ENCODE measurements at places on chromosomes 3 and 15.
A peak's percentile ranks its signal among the peaks of the same experiment; 100 is the strongest.

DNA sequence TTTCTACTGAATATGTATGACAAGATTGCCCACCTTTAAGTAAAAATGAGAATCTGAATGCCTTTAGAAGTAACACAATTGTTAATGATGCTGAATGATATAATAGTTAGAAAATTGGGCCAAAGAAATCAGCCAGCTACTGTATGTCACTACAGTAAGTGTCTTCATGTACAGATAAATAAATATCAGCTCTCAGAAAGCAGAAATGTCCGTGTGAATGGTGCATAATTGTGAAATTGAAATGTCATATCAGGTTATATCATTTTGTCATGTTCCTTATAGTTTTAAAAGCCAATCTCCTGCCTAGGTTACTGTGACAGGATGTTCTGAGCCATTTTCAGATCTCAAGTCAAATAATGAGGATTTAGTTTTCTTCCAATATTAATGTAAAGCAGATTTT lies 90.6 kb upstream of the SNTN start:
- no peak for DNase-seq

DNA sequence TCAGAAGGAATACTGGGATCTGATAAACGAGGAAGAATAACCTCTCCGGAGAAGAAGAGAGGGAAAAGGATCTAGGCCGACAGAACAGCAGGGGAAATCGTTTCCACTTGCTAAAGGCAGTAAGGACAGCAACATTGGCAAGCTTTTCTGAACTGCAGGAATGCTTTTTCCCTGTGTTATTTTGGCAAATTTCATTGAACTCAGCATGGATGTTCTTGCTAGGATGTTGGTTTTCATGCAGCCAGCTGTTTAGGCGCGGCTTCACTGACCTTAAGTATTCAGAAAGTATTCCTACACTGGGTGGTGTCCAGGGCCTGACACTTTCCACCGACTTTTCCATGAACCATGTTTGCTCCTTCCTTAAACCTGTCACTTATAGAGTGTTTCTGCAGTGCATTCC lies 489.7 kb downstream of the CNTN3 start:
- no peak for DNase-seq

DNA sequence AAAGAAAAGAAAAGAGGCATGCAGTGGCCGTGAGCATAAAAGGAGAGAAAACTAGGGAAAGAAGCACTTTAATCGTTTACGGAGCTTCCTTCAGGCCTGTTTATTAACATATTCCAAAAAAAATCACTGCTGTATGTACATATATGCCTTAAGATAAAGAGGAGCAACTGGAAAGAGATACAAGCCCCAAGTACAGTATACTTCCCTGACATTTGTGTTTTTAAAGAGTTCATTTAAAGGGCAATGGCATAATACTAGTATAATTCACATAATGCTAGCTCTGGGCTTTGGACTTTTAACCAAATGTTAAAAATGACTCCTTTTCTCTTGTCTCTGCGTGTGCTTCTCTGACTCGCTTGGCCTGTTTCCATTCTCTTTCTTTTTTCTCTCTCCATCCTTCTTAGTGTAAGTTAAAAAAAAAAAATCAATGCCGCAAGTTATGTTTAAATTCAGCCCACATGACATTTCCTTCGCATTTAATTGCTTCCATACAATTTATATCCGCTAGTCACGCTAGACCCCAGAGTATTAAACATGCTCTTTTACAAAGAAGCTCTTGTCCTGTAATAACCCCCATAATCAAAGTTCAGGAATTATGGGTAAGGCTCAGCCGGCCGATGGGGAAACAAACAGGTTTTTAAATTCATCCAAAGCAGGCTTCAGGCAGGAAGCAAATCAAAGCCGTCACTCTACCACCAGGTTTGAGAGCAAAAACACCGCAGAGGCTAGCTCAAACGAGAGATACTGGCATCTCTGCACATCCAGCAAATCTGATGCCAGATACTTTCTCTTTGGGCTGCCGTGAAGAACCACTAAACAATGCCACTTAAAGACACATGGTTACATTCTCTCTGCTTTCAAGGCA lies 19.4 kb downstream of the WWTR1 start:
- no peak for DNase-seq

GRCh38 chr3:166498446-166498845 lies 661.2 kb upstream of the BCHE start:
- no peak for DNase-seq

GRCh38 chr15:100818927-100819326 lies 60.7 kb upstream of the ALDH1A3 start:
- DNase-seq: no peak

DNA sequence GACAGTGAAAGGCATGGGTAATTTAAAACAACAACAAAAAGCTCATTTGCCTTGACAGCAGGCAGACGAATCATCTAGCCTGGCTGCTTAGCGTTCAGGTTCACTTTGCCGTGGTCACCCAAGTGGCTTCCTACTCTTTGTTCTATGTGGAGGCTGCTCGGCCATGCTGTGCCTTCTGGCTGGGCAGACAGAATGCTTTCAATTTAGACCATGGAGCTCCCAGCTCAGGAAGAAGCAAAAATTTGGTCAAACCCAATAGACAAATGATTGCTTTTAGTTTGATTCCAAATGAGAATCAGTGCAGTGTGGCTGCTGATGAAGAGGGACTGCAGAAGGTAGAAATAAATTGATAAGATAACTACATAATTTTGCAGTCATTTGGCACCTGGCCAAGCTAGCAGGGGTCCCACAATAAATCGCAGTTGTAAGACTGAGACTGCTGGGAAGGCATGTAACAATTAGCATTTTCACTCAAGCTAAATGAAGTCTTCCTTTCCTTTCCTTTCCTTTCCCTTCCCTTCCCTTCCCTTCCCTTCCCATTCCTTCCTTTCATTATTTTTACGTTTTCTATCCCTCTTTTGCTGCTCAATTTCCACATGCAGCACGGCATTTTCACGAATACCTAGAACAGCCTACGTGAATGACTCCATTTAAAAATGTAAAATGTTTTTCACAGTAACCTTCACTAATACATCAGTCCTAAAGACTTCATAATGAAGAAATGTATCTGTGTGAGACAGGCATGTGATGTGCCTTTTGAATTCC lies 360.4 kb upstream of the TGFBR2 start:
- DNase-seq: no peak

GRCh38 chr3:34362910-34363309 lies 564.5 kb downstream of the PDCD6IP start:
- no peak for DNase-seq

DNA sequence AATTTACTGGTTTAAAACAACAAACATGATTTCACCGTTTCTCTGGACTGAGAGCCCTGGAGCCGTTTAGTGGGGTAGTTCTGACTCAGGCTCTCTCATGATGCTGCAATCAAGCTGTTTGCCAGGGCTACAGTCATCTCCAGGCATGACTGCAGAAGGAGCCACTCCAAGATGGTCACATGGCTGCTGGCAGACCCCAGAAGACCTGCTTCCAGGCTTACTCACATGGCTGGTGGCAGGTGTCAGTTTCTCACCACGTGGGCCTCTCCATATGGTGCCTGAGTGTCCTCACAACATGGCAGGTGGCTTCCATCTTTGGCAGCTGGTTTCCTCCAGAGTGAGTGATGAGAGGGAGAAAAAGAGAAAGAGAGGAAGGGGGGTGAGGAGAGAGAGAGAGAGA lies 378.3 kb upstream of the RGMA start:
- DNase-seq: no peak

DNA sequence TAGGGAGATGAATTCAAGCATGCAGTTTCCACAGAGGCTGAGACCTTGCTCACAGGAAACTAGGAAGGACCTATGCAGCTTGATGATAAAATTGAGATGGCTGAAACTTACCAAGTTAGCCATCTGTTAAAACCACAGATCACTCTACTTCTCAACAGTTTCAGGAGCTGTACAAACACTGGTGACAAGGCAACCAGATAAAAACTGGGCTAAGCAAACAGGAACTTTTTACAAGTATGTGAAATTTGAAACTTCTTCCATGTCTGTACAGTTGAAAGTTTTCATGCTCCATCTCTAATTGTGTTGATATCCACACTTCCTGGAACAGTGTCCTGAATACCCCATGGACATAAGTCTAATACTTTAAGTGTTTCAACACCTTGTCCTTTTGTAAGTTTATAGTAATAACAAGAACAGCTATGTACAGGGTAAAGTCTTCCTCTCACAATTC lies 78.2 kb downstream of the FAIM start:
- no peak for DNase-seq

DNA sequence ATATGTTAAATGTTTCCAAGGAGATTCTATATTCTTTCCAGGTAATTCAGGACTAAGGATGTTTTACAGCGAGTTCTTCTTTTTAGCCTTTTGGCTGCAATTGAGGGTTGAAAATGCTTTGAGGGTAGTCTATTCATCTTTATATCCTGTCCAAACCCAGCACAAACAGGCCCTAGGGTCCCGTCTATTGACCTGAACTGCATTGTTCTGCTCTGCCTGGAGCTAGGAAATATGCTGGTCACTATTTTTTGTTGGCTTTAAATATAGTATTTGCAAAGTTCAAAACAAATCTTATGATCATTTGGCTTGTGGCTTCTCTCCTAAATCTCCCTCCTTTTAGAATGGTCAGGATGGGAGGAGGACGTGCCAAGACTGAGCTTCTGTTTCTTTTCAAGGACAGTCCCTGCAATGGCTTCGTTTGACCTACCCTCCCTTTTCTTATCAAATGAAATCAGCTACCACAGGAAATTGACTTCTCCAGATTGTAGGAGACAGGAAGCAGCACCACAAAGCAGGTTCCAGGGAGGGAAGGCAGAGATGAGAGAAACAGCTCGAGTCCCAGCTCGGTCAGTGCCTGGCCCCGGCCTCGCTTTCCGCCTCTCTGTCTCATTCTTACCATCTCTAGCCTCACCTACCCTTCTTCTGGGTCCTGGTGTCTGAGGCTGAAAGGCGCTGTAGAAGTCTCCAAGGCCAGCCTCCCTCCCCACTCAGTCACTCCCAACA lies 27.6 kb upstream of the NRROS start:
- peak; percentile 67 for DNase-seq

DNA sequence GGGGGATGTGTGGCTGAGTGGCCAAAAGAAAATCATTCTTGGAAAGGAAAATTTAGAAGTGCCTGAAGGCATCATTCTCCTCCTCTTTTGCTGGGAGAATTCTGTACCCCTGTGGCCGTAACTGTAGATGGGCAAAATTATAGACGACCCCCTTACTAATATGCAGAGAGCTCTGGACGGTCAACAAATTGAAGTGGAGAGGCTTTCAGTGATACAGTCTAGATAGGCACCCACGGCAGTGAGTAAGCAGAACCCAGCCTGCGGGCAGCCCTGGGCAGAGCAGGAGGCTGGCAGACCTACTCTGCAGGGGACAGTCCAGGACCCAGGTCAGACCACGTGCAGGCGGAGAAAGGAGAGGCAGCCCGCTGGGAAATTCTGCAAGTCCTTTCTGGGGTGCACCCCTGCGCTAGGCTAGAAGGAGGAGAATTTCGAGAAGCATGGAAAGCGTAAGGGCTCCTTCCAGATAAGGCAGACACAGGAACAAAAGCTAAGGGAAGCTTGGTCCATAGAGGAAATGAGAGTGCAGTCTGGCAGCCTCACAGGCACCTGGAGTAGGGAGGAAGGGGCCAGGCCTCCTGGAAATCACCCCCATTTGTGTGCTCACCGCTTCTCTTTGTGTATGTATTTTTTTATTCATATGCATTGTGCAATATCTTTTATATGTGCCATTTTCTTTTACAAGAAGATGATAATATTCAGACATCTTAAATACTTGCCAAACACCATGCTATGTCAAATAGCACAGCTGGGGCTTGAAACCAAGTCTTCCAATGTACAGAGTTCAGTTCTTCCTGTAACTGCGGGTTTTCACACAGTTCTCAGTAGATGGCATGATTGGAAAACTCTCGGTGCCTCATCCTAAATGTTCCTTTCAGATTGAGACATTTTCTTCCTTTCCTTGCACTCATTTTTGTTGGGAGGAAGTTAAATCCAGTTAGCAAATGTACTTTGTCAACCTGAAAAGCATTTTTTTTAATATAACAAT lies 40.2 kb downstream of the LRRK1 start:
- no peak for DNase-seq

DNA sequence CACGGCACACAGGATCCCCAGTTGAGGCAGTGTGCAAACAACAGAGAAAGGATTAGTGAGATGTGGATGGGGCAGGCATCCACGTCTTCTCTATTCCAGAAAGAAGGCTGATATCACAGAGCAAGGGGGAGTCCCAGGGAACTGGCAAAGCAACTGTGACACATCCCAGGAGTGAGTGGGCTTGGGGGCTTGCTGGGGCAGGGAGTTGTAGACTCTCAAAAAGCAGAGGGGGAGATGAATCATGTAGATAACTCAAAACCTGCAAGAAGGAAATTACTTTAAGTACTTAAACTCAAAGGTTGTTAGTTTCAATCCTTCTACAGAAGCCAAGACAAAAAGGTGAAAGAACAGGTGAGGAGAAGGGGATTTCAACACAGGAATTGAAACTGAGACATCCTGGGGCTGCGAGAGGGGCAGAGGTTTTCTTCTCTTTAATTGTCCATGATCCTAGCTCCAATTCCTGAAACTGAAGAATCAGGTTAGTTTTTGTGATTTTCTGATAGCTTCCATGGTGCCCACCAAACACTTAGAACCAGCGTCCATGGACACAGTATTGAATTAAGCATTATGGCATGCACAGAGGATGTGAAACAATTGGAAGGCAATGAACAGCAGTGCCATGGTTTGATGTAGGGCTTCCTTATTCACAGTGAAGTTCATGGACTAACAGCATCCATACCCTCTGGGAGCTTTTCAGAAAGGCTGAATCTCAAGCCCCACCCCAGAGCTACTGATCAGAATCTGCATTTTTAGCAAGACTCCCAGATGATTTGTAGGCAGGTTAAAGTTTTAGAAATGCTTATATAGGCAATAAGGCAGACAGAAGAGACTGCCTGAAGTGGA lies 52.0 kb downstream of the CCR3 start:
- DNase-seq: peak; percentile 88

GRCh38 chr3:11002371-11002807 lies 9.8 kb downstream of the SLC6A1 start:
- DNase-seq: no peak

GRCh38 chr3:124221422-124221821 lies 229.5 kb upstream of the ROPN1 start:
- no peak for DNase-seq

- no peak for DNase-seq
Measured at GRCh38 chr3:76871655-76872054, 168.2 kb upstream of the ROBO2 start.

GRCh38 chr3:195441992-195442572 lies 738 bp downstream of the ACAP2 start:
- DNase-seq: peak; percentile 80

DNA sequence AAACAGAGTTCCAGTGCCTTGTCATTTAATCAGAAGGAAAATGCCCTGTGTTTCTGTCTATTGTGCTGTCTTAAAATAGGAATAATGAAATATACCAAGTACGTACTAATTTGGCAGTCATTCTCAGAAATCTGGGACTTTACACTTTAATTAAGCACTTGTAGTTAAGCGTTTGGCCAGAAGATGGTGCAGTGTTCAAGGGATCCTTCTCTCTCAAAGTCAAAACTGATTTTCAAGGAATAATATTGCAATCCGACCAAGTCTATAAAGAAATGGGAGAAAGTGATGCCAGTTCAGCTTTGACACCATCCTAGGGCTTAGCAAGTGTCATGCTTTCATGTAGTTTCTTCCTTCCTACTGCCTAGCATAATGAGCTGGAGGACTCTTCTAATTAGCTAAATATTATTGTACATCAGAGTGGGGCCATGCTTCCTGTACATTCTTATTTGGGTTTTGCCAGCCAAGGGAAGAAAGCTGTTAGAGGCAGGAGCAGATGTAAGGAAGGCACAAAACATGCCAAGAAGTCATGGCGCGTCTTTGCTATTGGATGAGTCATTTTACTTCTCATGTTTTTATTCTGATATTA lies 64.8 kb downstream of the SAMMSON start:
- no peak for DNase-seq

- no peak for DNase-seq
Measured at GRCh38 chr3:139227165-139227564, 116.7 kb upstream of the MRPS22 start.
